SK-MEL-5 (cell line): ENCODE measurements at places on chromosomes 2 and 18. TPM values are rescaled to one million over a fixed set of nuclear protein-coding genes. Genes with fewer than 3 reads are reported as not detected.

Gene KYNU
- total RNA-seq, result 142 and 165 TPM in 2 replicates

Gene RTN4
- total RNA-seq, result 117 and 120 TPM in 2 replicates

Gene ZSCAN30
- total RNA-seq, result 3.7 and 4.2 TPM in 2 replicates

Gene VWC2L
- total RNA-seq, result not detected in 2 replicates

Gene ASAP2
- total RNA-seq, result 16.1 and 17.6 TPM in 2 replicates

Gene TLX2
- total RNA-seq, result 0.16 and 0.55 TPM in 2 replicates

Gene ZNF396
- total RNA-seq, result 4.5 and 5.1 TPM in 2 replicates

DNA sequence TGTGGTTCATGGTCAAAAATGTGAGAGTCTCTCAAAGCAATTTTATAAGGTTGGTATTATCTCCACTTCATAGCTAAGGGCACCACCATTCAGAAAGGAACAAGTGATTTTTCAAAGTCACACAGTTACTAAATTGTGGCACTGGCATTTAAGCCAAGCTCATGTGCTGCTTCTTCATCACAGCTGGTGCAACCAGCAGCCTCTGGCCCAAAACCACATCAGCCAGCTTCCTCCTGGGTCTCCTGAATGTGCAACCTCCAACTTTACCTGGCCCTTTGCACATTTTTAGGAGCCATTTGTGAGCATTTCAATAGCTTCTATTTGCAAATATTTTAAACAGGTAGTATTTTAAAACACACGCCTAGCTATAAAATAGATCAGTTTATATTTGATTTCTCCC lies 293.7 kb downstream of the BCL11A start:
- no peak for DNase-seq

DNA sequence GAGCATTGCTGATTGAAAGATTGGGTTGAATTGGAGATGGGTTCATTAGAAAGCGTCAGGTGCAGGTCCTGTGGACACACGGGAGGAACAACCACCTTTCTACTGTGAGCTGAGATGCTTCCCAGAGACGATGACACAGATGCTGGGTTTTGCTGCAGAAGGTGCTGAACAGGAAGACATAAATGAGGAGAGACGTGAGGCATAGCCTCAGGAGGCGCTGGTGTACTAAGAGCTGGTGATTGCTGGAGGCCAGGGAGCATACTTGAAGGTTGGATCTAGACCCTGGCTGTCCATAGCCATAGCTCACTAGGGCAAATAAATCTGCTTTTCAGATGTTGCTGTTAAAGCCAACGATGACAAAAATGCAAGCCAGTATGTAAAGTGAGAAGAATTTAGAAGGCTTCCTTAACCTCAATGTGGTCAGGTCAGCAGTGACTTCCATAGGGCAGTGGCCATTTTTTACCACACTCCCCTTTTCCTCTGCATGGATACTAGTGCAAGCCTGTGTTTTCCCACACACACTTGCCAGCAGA lies 153.7 kb downstream of the SOX11 start:
- no peak for DNase-seq

DNA sequence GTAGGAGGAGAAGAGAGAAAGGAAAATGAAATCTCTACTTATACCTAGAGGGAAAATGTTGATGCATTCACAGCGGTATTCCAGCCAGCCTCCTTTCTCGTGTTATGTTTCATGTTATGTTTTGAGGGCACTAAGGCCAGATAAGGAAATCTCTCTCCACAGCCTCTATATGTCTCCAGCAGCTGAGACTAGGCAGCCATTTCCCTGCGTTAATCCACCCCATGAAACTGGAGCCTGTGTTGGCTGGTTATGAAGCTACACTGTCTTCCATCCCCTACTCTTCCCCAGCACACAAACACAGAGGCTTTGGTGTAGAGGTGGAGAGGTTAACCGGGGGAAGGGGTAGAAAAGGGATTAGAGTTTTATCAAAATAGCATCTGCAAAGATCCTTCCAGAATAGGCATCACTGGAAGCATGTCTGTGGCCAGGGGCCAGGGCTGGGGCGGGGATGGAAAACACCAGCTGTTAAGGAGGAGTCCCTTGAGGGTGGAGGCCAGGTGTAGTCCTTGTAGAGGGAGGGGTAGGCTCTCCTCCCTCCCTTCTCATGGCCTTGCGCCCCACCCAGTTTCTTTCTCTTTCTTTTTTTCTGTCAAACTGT lies 100.9 kb upstream of the TNP1 start:
- no peak for DNase-seq

GRCh38 chr2:82239176-82239575 lies 1934.6 kb upstream of the LRRTM1 start:
- DNase-seq, result no peak

DNA sequence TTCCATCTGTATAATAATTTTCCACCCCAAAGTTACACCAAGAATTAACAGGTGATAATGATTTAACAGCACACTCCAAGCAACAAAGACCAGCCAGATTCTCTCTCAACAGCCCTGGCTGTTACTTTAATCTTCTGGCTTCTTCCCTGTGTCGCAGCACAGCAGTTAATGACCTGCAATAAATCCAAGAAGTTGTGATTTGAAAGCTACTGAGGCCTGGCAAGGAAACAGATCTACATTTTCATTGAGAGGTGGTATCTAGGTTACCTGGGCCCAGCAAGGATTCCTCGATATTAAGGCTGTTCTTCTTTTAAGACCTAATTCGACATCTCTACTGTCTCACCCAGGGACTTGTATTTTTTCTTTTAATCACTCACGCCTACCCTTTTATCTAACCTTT lies 433.8 kb downstream of the NBAS start:
- no peak for DNase-seq

DNA sequence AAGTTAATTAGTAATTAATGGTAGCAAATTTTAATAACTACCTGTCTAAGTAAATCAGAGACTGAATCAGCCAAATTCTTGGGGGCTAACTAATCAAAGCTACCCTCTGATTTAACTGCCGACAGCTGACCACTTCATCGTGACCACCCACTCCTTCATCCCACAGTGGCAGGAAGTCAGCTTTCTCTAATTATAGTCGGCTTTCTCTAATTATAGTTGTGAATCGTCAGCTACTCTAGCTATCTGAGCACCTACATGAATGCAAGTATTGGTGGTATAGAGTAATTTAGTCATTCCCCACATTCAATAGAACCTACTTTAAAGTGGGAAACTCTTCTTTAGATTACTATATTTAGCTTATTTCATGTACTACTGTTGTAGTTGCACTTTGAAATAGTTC lies 185.5 kb downstream of the PTGR3 start:
- DNase-seq, result no peak

DNA sequence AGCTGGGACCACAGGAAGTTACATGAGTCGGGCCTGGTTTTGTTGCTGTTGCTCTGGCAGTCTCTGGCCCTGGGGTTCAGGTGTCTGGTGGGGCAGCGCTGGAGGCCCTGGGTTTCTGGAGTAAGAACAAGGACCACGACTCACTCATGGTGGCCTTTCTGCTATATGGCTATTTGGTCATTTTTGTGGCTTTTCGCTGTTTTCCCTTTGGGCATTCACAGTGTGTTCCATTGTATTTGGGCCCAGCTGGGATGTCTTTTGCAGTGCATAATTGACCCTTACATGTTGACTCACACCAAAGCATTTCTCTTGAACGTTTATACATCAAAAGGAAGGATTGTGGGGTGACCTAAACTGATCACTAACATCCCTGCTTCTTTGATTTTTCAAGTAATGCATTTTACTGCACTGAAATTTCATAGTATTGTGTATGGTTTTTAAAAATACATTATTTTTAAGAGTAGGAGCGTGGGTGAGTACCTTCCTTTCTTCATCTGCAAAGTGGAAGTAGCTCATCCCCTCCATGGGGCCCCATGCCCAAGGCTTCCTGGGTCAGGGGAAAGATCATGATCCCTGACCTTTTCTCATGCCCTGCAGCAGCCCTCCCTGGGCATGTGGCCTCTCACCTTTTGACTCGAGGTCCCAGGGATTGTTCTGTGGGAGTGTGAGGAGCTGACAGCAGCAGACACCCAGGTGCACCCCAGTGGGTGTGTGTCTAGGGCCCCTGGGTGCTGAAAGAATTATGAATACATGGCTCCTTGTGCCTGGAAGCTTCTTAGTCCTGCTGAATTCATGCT lies 225.5 kb downstream of the AGAP1 start:
- DNase-seq, result no peak

DNA sequence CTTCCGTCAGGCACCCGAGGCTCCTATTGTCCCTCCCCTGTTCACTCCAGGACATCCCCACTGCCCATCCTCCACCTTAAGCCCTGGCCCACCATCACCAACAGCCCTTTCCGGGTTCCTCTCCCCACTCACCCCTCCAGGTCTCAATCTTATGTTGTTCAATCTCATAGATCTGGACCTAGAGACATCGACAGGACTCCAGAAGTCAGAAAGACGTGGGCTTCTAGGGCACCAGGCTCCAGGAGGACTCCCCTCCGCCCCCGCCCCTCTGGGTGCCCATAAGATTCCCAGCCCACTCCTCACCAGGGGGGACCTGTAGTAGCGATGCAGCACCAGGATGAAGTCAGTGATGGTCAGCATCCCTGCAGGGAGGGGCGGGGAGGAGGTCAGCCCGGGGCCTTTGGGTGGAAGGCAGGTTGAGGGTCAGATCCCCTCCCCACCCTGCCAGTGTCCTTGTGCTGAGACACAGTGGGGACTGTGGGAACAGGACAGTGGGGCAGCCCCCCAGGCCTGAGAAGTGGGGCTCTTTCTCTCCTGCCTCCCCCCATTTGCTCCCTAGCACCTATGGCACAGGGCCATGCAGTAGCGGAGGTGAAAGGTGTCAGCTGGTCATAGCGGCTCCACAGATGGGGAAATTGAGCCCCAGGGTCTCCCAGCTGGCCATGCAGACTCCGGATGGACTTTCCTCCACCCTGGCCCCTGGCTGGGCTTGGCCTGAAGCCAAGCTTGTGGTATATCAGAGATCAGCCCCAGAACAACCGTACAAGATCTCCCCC lies 3.7 kb downstream of the PRKAG3 start:
- no peak for DNase-seq

DNA sequence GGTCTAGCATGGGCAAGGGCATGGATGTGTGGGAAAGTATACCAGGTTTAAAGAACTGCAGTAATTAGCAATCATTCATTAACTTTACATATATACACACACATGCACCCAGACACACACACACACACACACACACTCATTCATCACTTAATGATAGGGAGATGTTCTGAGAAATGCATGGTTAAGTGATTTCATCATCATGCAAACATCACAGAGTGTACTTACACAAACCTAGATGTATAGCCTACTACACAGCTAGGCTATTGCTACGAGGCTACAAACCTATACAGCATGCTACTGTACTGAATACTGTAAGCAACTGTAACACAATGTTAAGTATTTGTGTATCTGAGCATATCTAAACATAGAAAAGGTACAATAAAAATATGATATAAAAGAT lies 83.6 kb downstream of the COLEC12 start:
- no peak for DNase-seq

DNA sequence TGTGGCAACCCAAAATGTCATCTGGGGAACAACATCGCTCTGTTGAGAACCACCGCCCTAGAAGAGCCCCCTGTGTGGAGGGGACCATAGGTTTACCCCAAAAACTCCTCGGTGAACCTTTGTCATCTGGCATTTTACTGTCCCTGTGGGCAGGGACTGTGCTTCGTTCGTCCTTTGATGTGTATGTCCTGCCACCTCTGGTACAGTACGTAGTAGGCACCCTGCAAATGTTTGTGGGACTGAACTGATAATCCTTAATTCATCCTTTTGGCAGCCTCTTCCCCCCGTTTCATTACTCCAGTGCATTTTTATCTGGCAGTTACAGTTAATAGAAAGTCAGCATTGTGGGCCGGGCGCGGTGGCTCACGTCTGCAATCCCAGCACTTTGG lies 728 bp downstream of the NAPG start:
- DNase-seq, result no peak

GRCh38 chr2:149648282-149649030 lies 60.9 kb upstream of the MMADHC start:
- DNase-seq, result peak; percentile 92

DNA sequence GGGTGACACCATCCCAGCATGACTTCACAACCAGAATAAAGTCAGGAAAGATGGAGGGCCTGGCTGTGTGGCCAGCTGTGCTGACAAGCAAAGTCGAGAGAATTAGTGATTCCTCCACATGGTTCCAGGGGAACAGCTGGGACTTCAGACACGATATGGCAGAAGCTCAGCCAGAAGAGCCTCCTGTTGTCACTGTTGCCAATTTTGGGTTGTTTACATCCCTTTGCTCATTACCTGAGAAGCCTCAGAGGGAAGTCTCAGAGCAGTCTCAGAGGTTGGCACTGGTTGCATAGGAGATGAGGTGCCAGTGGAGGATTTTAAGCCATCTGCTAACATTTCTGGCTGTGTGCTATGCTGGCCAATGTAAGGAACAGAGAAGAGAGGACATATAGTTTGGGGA lies 16.0 kb downstream of the LINC00305 start:
- DNase-seq, result no peak

GRCh38 chr2:214629875-214630274 lies 179.6 kb downstream of the BARD1 start:
- no peak for DNase-seq

DNA sequence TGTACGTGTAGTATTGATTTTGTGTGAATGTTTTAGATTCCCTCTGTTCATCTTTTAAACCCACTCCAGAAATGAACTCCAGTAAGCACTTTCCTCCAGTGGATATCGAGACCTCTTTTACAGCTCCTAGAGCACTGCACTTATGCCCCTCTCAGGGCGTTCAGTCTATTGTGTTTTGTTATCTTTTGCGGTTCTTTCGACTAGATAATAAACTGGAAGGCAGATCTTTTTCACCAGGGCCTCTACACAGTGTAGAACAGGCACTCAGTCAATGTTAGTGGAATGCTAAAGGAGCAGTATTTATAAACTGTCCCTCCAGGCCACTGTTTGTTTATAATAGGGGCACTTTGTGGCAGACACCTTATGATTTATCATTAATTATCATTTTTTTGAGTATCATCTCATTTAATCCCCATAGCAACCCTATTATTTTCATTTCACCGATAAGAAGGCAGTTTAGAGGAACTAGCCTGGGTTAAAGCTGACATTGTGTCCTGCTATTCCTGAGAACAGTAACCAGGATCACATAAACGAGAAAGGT lies 742 bp upstream of the SOS1 start:
- DNase-seq, result peak; percentile 27

DNA sequence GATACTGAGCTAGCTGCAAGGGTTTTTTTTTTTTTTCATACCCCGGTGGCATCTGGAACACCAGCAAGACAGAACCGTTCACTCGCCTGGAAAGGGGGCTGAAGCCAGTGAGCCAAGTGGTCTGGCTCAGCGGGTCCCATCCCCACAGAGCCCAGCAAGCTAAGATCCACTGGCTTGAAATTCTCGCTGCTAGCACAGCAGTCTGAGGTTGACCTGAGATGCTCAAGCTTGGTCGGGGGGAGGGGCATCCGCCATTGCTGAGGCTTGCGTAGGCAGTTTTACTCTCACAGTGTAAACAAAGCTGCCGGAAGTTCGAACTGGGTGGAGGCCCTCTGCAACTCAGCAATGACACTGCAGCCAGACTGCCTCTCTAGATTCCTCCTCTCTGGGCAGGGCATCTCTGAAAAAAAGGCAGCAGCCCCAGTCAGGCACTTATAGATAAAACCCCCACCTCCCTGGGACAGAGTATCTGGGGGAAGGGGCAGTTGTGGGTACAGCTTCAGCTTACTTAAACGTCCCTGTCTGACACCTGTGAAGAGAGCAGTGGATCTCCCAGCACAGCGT lies 5.1 kb upstream of the MIB1 start:
- no peak for DNase-seq

GRCh38 chr2:11773747-11774525 lies 27.5 kb downstream of the LPIN1 start:
- no peak for DNase-seq

GRCh38 chr2:128300151-128301020 lies 18.3 kb downstream of the HS6ST1 start:
- DNase-seq, result no peak

GRCh38 chr2:122164964-122165363 lies 409.5 kb downstream of the TSN start:
- no peak for DNase-seq
